ENCODE measurements at places on chromosomes 1 and 21.
A peak's percentile ranks its signal among the peaks of the same experiment; 100 is the strongest.

DNA sequence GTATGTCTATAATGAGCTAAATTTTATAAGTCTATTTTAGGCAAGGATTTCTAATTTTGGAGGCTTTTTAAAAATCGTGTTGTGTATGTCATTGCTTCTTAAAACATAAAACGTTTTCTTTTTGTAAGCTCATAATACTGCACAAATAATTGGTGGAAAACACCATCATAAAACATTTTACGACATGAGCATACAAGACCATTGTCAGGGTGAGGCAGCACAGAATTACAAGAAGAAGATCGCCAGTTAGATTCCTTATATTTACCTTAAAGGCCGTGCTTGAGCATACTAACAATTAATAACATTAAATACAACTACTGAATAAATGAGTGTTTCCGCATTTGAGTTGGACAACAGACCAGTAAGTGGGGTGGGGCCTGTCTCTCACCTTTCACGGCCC lies 19.1 kb upstream of the LMX1A start:
- DNase-seq, result no peak

- no peak for DNase-seq
Measured at GRCh38 chr1:180851995-180852887, 60.5 kb upstream of the KIAA1614 start.

DNA sequence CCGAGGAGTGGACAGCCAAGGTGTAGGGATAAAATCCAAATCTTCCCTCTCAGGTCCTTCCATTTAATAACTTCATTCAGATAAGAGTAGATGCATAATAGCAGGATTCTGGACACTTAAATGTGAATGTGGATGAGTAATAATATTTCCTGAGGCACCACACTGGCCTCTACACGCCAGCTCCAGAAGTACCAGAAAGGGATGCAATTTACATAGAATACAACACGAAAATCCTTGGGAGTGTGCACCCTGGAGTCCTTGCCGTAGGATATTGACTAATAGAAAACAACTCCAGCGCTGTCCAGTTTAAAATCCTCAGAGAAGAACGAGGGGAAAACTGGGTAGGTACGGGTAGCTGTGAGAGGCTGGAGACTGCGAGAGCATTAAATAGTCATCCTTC lies 6.9 kb downstream of the PLXNA2 start:
- no peak for DNase-seq

DNA sequence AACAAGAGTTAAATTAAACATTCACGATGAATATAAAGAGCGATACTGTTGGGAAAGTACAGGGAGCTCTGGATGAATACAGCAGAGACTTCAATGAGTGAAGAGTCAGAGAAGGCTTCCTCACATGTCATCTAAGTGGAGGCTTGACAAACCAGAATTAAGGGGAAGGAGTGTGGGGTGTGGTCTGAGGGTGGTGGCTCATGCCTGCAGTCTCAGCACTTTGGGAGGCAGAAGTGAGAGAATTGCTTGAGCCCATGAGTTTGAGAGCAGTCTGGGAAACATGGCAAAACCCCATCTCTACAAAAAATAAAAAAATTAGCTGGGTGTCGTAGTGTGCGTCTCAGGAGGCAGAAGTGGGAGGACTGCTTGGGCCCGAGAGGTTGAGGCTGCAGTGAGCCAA lies 8.7 kb downstream of the SDHB start:
- DNase-seq, result no peak

- no peak for DNase-seq
Measured at GRCh38 chr1:42743317-42744147, 3.5 kb upstream of the CLDN19 start.

GRCh38 chr21:44845418-44846223 lies 27.8 kb upstream of the SUMO3 start:
- peak; percentile 41 for DNase-seq

DNA sequence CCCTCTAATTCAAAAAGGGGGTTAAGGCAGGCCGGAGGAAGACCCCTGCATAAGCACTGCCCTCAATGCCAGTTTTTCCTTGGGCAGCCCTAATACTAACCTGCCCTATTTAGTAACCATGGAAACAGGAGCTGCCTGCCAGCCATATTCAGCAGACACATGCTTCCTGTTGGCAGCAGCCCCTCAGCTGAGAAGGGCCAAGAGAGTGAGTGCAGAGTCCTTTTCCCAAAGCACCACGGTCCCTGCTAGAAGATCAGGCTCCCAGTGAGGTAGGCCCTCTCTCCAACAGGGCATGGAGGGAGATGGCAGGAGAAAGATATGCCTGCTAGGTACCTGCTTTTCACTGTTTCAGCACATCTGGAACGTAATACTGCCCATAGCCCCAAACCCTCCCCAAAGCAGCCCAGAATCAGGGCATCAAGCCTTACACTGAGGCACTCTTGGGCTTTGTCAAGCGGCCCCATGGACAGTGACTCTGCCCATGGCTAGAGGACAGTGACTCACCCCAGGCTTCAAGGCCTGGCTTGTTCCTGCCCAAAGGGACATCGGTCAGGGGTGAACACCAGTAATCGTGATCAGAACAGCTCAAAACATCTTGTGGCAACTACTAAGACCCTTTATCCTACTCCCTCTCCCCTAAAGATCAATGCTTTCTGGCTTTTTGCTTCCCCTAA lies 64.5 kb downstream of the BCAR3 start:
- no peak for DNase-seq

DNA sequence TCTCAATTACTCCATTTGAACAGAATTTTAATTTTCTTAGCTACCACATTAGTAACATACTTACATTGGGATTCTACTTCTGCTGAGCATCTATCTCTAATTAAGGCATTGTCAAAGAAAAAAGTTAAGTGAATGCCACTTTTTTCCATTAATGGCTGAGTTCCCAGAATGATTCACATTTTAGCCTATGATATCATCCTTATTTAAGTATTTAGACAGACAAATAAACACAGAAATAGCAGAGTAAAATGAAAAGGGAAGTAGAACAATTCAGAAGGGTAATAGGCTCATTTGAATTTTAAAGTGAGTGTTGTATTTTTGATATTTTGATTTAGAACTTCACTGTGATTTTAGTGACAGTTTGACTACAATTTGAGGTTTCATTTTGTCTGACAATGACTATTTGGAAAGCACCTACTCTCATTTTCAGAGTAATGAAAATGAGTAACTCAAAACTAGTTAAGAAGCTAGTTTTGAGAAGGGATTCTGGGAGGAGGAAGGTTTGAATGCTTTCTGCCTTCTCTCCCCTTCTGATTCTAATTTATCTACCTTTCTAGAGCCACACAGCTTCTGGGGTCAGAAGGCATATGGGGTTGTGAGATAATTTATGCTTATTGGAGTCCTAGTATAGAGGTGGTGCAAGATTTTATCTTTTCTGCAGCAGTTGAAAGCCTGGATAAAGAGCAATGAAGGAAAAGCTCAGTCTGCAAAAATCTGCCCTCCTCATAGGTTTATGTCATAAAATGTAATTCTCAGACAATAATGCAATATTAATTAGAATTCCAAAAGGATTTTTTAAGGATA lies 15.5 kb downstream of the LYPLAL1 start:
- DNase-seq, result no peak

GRCh38 chr1:78333502-78333901 lies 157.3 kb upstream of the PTGFR start:
- DNase-seq, result no peak

- DNase-seq, result no peak
Measured at GRCh38 chr1:55378582-55378981, 163.4 kb upstream of the USP24 start.

GRCh38 chr1:97488530-97488929 lies 432.3 kb downstream of the DPYD start:
- DNase-seq, result no peak

DNA sequence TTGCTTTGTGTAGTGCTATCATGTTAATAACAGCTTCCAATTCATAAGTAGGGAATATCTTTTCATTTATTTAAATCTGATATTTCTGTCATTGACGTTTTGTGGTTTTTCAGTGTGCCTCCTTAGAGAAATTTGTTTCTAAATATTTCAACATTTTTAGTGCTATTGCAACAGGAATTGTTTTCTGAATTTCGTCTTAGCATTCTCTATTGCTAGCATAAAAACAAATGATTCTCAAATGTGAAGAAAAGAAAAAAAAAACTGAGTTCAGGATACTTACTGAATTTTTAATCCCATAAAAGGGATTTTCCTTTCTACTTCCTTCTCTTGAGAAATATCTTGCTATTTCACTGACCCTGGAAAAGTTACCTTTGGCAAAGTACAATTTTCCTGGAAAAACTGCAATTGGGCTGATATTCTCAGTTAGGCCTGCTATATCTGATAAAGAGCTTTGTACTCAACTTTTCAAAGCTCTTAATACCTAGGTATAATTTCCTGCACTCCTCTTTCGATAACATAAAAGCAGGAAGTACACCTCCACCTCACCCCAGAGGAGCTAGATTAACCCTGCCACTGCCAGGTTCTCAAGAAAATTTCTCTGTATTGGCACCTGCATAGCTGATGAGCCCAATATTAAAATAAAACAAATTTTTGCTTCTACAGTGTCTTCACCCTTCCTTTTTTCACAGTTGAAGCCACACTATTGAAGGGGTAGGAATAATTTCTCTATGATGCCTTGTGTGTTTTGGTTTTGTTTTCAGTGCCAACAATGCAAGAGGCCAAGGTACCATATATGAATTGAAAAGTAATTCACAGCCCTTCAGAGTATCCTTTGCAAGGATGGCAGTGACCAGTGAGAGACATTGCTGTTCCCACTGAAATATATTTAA lies 35.6 kb downstream of the PTPN14 start:
- no peak for DNase-seq

- DNase-seq, result no peak
Measured at GRCh38 chr1:213333121-213333520, 282.1 kb downstream of the RPS6KC1 start.

- no peak for DNase-seq
Measured at GRCh38 chr1:154760469-154760933, 109.6 kb downstream of the KCNN3 start.

GRCh38 chr1:22428672-22429071 lies 23.0 kb upstream of the ZBTB40 start:
- DNase-seq, result peak; percentile 39

DNA sequence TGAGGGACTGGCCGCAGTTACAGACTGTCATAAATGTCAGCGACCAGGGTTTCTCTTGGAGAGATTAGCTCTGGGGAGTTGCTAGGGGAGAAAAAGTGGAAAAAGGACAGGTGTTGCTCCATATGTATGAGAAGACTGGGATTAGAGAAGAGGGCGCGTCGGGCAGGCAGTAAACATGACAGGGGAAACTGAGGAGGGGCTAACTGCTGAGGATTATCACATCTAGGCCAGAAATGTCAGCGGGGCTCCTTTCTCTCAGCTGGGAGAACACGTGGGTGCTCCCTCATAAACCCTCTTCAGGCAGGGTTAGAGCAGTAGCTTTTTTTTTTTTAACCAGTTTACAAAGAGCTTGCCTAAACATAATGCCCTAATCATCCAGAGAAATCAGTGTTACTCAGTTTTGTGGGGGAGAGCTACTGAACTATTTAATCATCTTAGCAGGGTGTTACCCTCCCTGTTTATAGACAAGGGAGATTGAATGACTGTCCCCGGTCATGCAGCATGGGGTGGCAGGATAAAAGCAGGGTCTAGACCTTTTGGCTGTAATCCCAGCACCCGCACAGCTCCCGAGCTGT lies 35.2 kb downstream of the ELAPOR1 start:
- DNase-seq, result no peak

- DNase-seq, result no peak
Measured at GRCh38 chr1:19441048-19441780, 44.1 kb downstream of the CAPZB start.

- no peak for DNase-seq
Measured at GRCh38 chr1:32702599-32703478, at the start of gene SYNC. SYNC (minus strand) TSS chr1:32702770; CDS start chr1:32702660, 110 bp downstream.

GRCh38 chr1:194774535-194774934 lies 1588.1 kb upstream of the B3GALT2 start:
- DNase-seq, result no peak

GRCh38 chr1:188778578-188778977 lies 1699.1 kb downstream of the BRINP3 start:
- no peak for DNase-seq

DNA sequence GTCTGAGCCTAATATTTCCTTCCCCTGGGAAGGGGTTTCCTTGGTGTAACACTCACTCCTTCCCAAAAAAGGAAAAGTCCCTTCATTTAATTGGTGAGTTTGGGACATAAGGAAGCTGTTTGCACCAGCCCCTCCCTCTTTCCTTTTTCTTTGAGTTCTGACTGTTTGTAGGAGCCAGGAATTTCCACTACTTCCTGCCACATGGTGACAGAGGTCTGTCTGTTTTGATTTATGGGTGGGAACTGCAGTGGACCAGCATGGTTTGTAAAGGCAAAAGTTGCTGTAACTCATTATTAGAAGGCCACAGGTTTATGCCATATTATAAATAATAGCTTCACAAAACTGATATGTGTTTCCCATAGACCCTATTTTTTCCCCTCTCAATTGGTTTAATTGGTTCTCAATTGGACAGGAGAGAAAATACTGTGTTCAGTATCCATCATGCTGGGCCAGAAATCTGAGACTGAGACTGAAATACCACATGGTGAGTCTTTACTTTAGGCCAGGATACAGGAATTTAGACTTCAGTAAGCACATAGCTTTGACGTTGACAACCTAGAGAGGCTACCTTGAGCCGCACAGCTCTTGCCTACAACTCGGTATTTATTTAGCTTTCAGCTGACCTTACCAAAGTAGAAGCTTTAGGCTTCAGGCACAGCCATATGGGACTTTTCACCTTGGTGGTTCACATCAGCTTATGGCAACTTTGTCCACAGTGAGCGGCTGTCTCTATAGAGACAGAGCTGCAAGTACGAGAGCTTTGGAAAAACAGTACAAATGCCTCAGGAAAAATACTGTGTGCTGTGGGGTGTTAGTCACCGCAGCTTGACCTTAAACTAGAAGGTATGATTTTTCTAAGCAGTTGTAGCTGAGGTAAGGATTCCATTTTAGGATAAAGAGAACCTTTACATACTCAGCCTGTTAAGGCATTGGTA lies 40.0 kb upstream of the RGS7 start:
- DNase-seq, result no peak

- no peak for DNase-seq
Measured at GRCh38 chr1:162292422-162292849, 84.2 kb downstream of the SPATA46 start.

DNA sequence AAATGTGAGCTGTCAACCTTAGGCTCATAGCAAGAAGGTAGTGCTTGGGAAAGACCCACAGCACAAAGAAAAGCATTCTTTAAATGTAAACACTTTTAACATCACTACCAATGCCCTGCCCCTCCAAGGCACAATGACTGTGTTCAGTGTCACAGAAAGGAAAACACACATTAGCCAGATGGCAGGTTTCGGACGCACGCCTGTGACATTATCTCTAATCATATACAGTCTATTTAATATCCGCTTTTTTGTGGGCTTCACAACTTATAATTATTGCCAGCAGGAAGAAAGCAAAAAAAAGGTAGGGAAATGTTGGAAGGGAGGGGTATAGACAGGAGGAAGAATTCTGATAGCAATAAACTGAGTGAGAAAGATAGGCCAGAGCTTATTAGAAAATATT lies 112.4 kb upstream of the BEND5 start:
- no peak for DNase-seq

- no peak for DNase-seq
Measured at GRCh38 chr1:27427816-27428315, 35.4 kb downstream of the GPR3 start.

All from GDM1 (cell line).